ENCODE measurements at places on chromosomes 1 and 21.

GRCh38 chr1:57882934-57883641 lies 459.2 kb upstream of the DAB1 start:
- no peak for DNase-seq

DNA sequence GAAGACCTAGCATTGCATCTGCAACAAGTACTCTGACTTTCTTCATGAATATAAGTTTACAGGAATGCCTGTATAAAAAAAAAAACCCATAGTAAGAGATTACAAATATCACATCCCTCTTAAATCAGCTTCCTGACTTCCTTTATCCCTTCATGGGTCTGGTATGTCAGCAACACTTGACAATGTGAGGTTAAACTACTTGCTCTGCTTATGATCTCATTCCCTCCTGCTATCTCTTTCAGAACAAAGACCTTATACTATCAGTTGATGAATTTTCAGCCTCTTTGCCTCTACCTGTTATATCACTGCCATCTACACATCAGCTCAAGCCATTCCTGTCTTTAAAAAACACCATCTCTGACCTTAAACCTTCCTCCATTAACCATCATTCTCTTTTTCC lies 130.9 kb upstream of the SAMSN1 start:
- DNase-seq, result no peak

- no peak for DNase-seq
These were observed 871 bp upstream of the ETS2 start for GRCh38 chr21:38804789-38805327.

DNA sequence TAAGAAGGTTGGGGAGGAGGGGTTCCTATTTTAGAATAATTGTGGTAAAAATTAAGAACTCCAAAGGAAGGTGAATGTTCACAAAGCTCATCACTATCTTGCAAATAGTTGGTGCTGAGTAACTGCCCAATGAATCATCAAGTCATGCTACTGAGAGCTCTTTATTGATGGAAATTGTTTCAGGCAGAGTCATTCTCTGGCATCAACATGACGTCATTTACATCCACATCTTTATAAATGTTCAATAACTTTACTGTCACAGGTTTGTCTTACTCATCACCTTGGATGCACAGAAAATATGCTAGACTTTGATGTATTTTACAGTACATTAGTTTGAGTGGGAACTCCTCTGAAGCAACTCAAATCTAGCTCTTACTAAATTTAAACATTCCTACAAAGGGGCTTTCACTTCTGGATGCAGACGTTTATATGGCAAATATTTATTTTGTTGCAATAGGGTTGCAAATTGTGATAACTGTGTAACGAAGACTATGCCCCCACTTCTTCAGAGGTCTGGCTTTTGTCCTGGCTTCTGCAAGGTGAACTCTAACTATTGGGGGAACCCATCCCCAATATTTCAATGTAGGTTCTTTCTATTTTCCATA lies 273.7 kb upstream of the AJAP1 start:
- DNase-seq, result no peak

DNA sequence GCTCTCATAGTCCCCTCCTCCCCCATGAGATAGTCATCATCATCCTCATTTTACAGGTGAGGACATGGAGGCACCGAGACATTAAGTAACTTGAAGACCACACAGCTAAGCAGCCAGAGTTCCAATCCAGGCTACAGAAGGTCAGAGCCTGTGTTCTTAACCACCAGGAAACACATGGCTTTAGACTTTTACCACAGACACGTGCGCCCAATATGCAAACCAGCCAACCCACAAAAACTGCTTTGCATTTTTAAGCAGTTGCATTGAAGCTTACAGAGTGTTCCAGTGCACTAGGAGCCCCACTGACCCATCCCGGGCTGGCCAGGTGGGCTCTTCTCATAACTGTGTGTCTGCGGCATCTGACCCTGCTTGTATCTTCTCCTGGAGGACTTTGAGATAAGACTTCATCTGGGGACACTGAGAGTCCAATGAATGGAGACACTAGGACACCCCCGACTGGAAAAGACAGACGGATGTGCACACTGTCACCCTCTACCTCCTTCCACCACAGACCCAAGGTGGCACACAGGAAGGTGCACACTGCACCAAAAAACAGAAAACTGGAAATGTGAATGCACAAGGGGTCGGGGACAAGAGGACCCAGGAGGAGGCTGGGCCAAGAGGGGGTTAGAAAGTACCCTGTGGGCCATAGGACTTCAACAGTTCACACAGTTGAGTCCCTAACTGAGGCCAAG lies 56.4 kb downstream of the ETS2 start:
- no peak for DNase-seq

DNA sequence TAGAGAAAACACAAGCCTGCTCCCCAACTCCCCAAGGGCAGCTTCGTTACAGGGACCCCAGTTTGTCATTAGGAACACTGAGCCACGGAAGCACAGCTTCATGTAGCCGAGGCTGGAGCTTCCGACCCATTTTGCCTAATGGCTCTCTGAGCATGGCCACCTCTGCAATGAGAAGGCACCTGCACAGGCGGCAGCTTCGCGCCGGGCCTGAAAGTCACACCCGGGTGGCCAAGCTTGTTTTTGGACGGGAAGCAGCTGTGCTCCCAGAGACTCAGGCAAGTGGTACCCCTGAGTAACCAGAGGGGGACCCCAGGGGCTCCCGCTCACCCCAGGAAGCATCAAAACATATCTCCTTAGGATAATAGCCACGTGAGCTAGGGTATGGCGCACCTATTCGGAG lies 80.9 kb downstream of the SLC66A1 start:
- DNase-seq, result no peak

DNA sequence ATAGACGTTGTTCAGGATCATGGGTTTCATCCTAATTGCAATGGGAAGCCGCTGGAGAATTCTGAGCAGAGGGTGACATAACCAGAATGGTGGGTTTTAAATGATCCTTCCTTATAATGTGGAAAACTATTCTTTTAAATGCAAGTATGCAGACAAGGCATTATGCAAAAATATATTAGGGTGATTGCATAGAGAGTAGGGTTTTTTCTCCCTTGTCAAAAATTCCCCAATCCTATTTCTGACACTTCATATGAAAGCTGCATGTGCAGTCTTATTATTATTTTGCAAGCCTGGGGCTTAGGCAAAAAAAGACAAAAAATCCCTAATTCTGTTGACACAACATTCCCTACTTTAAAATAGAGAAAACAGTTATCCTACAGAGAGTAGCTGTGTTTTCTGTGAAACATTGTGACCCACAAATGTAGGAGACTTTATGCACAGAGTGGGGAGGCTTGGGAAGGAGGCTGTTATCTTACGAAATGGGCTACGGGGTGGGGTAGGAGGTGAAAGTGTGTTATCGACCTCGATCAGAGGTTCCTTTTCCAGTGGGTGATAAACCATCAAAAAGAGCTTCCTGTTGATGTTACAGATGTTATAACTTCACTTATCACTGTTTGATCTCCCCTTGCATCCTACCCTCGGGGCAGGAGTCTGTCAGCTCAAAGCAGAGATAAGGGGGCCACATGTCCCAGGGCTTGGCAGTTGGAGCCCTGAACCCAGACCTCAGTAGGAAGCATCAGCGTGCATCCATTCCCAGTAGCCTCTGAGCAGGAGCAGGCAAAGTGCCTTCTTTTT lies 27.2 kb downstream of the RHEX start:
- DNase-seq, result no peak

Measured in brain pericyte (primary cell).